ENCODE measurements at places on chromosomes 4 and X.

- DNase-seq = no peak
Measured at GRCh38 chr4:25770847-25771246, 91.9 kb downstream of the SEL1L3 start.

DNA sequence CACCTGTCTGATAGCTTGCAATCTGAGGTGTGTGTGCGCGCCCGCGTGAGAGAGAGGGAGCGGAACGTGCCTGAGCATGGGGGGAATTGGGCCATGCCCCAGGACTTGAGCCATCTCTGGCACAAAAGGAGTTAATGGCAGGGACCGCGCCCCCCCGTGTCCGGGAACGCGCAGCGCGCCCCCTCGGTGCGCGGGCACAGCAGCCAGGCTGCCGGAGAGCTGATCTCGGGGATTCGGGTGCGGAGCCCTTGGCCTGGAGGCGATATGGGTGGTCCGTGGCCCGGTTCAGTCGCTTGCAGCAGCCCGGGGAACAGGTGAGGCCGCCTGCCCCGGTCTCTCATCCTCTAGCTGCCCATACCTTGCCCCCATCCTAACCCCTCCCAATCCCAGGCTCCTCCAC is at the start of gene NLGN3:
TSS of gene NLGN3 (plus strand) at position 191 of the 400 bp plus-strand sequence. CDS start 2,909 bp downstream, outside the sequence.
- no peak for DNase-seq

GRCh38 chr4:1337376-1337831 is 9.6 kb upstream of the UVSSA start:
- no peak for DNase-seq

GRCh38 chrX:119218198-119218597 is 17.9 kb upstream of the PGRMC1 start:
- DNase-seq = no peak

GRCh38 chr4:6770581-6771228 is 11.8 kb upstream of the KIAA0232 start:
- no peak for DNase-seq

GRCh38 chr4:176539091-176539784 is 219.5 kb downstream of the SPCS3 start:
- no peak for DNase-seq

Measured in kidney glomerular epithelial cell (primary cell).